Airway epithelial cell (primary cell): ENCODE measurements at places on chromosomes 1 and 21. TPM values are rescaled to one million over a fixed set of nuclear protein-coding genes. Genes with fewer than 3 reads are reported as not detected.

Gene FBXO2
- 21.9 and 37.3 TPM in 2 replicates for total RNA-seq

Gene IGFN1
- not detected in 2 replicates for total RNA-seq

Gene VCAM1
- total RNA-seq: 0.07 TPM in 1 of 2 replicates, not detected in the other

Gene TMEM54
- total RNA-seq: 308 and 320 TPM in 2 replicates
